ENCODE measurements at places on chromosomes 4 and X.

DNA sequence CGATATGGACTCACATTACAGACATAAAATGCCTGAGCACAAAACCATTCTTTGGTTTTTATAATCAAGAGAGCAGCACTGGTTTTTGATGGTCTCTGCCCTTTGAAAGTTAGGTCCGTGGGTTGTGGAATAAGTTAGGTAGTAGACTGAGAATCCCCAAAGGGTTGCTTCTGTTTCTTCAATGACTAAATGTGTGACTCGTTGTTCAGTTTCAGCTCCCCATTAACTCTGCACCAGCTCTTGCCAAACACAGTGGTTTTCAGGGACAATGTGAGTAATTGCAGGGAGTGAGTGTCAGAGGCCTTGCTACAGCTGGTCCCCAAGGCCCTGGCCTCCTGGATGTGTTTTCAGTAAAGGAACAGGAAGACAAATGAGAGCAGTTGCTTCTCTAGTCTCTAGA lies 24.8 kb downstream of the SMIM20 start:
- no peak for DNase-seq

DNA sequence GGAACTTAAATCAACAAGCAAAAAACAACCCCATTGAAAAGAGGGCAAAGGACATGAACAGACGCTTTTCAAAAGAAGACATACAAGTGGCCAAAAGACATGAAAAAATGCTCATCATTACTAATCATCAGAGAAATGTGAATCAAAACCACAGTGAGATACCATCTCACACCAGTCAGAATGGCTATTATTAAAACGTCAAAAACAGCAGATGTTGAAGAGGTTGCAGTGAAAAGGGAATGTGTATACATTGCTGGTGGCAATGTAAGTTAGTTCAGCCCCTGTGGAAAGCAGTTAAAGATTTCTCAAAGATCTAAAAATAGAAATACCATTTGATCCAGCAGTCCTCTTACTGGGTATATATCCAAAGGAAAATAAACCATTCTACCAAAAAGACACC lies 22.6 kb downstream of the RTL9 start:
- no peak for DNase-seq

GRCh38 chr4:139609647-139610046 lies 53.6 kb upstream of the SETD7 start:
- DNase-seq = no peak

GRCh38 chrX:3134316-3134945 lies 93.2 kb downstream of the ARSF start:
- no peak for DNase-seq

DNA sequence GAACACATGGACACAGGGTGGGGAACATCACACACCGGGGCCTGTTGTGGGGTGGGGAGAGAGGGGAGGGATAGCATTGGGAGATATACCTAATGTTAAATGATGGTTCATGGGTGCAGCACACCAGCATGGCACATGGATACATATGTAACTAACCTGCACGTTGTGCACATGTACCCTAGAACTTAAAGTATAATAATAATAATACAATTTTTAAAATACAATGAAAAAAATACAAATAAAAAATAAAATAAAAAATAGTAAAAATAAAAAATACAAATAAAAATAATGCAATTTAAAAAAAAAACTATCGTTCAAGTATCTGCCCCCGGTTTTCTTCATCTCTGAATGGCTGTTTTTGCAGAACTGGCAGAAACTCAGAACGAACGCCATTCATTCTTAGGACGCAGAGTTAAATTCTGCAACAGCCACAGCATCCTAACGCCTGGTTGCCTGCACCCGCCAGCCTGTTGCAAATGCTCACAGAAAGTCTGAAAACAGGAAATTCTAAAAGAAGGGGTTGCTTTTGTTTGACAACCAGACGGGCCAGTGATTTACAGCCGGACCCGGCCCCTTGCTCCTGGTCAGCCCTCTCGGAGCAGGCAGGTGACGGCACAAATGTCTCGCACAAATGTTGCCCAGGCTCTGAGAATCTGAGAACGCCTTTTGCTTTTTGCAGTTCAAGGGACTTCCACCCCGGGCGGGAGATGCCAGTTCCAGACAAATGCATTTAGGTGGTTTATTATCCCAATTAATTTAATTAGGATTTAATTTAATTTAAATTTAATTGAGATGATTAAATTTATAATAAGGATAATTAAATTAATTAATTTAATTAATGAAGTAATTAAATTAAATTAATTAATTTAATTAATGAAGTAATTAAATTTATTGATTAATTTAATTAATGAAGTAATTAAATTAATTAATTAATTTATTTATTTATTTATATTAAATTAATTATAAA lies 47.8 kb downstream of the CRLF2 start:
- no peak for DNase-seq

DNA sequence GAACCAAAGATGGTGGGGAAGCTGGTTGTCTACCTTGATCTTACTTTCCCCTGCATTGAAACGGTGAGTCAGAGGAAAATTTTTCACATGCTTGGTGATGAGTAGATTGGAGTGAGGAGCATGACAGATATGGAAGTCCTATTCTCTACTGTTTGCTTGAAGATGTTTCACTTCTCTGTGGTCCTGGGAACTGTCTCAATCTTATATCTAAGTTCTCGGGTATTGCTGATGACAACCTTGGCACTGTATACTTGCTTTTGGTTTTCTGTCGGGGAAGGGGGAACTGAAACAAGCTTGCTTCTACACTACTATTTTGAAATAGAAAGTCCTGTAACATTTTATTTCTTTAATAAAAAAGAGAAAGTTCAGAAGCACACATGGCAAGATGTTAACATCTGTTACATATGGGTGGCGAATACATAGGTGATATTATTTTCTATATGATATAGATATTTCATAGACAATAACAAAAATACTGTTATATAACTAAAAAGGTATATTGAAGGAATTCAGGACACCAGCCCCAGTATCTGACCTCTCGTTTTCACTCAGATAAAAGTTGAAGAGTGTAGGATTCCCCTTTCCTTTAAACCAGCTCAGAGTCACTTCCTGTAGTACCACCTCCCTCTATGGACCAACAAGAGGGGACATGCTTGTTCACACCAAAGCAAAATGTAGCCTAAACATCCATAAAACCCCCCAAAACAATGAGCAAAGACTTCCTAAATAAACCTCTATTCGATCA lies 88.8 kb downstream of the FMR1NB start:
- DNase-seq = no peak

DNA sequence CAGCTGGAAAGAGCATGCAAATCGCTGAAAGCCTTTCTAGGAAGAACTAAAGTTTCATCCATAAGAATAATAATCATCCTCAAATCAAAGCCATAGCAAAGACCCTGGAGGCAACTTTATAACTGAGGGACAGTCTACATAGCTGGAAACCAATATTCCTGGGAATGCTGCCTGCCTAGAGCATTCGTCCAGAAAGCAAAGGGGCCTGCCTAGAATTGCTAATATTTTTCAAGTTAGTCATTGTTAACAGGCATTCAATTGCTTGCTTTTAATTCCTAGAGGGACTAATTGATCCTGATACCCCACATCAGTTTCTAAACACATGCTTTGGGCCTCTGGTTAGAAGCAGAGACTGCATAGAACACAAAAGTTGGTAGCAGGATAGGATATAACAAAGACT lies 4.2 kb upstream of the PPARGC1A start:
- DNase-seq = no peak

- DNase-seq = no peak
Observed at GRCh38 chrX:152646961-152647360, 9.3 kb downstream of the GABRQ start.

DNA sequence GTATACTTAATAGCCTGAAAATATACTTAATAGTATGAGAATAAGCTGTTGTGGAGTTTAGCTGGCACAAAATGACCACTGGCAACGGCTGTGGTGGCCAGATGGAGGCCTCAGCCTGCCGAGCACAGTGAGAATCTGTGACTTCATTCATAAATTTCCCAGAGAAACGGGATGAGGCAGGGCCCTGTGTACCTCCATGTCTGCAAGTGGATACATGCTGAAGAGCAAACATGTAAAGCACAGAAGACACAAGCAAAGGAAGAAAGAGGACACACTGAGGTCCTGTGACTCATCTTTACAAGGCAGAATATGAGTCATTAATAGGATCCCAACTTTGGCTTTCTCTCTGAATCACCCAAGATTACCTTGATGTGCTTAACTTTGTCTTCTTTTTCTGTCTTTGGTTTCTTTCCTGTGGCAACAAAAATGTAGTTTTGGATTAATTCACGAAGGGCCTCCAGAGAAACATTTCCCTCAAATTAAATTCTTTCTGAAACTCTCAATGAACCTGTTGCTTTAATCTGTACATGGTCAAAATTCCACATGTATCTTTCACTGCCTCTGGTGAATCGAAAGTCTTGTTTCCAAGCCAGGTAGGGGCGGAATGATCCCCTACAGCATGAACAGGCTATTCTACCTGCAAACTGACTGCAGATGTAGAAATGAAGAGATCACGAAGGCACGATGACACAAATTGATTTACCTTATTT lies 56.4 kb downstream of the IRF2 start:
- DNase-seq = no peak

- DNase-seq = no peak
Observed at GRCh38 chr4:153535772-153536513, 69.8 kb downstream of the TMEM131L start.

- no peak for DNase-seq
Observed at GRCh38 chr4:1792832-1793495, at the start of gene FGFR3. Gene FGFR3, plus strand, starts transcription at chr4:1793293. Its CDS starts 642 bp downstream, at chr4:1793935.

- no peak for DNase-seq
Observed at GRCh38 chr4:114021451-114021850, 42.0 kb upstream of the ARSJ start.

- DNase-seq = no peak
Observed at GRCh38 chr4:126820631-126821030, 812.1 kb upstream of the INTU start.

- DNase-seq = no peak
Observed at GRCh38 chr4:163911891-163912290, 417.4 kb downstream of the TMA16 start.

DNA sequence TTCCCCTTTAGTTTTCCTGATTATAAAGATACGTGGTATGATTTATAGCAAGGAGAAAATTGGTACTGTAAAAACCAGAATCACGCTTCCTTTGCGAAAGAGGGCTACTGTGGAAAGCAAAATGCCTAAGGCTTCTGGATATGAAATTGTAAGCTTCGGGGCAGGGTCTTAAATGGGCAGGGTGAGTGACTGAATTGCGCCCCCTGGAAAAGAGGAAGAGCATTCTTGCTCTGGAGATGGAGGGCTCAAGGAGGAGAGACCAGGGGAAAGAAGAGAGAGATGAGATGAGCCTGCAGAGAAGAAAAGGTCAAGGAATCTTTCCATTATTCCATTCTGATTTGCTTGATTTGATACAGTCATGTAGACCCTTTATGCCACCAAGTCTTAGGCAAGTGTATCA lies 13.1 kb upstream of the ETNPPL start:
- DNase-seq = no peak

DNA sequence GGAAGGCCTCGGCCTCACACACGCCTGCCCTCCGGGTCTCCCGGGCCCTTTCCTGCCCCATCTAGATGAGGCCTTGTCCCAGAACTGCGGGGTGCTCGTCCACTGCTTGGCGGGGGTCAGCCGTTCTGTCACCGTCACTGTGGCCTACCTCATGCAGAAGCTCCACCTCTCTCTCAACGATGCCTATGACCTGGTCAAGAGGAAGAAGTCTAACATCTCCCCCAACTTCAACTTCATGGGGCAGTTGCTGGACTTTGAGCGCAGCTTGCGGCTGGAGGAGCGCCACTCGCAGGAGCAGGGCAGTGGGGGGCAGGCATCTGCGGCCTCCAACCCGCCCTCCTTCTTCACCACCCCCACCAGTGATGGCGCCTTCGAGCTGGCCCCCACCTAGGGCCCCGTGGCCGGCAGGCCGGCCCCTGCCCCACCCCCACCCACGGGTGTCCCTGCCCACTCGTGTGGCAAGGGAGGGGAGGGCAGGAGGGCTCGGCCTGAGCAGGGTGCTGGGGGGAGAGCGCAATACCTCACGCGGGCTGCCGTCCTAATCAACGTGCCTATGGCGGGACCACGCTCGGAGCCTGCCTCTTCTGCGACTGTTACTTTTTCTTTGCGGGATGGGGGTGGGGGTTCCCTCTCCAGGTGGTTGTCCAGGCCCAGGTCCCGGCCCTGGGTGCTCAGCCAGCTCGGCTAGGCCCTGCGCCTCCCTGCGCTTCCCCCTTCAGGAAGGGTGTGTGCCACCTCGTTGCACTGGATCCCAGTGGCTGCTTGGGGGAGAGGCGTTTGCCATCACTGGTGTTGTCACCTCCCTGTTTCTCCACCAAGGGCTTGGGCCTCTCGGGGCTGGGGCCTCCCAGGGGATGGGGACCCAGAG lies 3.1 kb downstream of the DUSP9 start:
- no peak for DNase-seq

DNA sequence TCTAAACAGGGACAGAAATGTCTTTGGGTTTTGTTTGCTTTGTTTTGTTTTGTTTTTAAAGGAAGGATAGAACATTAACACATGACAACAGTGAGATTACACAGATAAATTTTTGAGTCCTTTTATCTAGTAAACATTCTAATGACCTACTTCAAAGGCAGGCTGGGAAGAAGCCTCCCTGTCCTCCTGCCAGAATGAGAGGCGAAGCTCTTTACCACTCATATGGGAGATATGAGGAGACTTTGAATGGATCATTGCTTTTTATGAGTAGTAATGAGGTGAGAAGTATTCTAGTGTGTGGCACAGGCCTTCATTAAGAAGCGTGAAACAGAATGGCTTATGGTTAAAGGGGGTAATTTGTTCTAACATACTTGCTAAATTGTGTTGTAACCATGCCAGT lies 172.0 kb downstream of the FBXO8 start:
- DNase-seq = no peak

DNA sequence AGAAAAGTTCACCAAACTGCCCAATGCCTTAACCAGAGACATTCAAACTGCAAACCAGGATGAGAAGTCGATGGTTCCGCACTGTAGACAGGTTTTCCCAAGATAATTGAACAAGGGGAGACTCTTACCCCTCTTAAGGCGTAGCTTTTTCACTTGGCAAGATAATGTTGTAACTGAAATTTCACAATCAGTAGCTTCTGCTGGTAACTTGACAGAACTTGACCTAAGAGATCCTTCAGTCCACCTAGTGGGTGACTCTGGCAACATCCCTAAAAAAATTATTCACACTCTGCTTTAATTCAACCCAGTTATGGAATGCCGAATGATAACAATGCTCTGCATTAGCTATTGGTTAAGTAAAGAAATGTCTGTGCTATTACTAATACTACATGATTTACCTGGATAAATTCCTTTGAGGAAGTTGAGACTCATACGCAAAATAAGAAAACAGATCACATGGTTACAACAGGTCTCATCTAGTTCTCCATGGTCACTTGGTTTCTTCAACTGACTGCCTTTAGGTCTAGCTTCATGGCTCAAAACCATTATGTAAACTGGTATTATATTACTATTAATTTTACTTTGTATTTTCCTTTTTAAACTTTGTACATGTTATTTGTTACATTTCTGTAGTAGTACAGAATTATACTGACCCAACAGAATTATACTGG lies 9.1 kb downstream of the ELF2 start:
- no peak for DNase-seq

DNA sequence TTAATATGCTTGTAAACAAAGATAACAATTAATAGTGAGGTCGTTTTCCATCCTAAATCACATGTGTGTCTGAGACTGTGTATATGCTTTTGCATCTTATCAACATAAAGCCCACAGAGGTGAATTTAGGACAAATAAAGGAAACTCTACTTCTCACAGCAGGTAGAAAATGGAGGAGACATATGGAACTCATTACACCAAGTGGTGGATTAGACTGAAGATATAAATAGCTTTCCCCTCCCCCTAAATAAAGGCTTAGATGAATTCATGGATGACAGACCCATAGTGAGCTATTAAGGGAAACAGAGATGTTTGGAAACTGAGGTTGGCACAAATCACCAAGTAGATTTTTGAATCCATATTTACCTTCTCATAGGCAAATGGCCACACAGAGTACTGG lies 79.7 kb downstream of the GRIA3 start:
- DNase-seq = no peak

GRCh38 chrX:274904-275475 lies 6.2 kb upstream of the PLCXD1 start:
- no peak for DNase-seq
